ENCODE measurements at places on chromosomes 3 and 15.

- no peak for DNase-seq
Observed at GRCh38 chr3:57160076-57160764, 4.9 kb downstream of the IL17RD start.

DNA sequence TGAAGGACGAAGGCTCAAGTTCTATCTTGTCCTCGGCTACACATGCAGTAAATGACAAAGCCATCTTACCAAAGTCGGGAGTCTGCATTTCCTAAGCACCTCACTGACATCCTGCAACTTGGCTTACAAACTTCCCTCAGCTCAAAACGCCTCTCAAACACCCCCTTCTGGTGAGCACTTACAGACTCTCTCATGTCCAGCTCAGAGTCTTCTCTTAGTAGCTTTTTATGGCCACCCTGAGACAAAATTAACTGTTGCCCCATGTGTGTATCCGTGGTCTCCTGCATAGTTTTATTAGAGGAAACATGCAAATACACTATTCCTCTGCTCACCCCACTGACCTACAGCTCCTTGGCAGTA lies 819.7 kb downstream of the FHIT start:
- no peak for DNase-seq

DNA sequence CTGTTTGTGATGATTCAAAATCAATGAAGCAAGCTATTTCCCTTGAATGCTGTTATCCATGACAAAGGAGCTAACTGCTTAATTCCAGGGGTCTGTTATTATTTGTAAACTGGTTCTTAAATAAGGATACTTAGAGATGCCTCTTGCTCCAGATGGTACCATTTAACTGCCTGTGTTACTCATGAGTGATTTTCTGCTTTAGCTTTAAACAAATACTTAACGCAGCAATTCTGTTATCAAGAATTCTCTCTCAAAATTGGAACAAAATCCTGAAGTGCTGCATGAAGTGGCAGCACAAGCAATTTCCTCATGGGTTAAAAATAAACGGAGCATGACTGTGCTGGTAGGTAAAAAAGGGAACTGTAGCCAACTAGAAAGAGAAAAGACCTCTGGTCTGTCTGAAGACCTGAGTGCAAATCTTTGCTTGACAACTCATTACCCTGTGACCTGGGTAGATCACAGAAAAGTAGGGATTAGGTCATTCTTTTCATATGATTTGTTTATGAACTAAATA lies 62.5 kb upstream of the GBE1 start:
- no peak for DNase-seq

- no peak for DNase-seq
Observed at GRCh38 chr3:121916189-121916588, 22.0 kb downstream of the SLC15A2 start.

GRCh38 chr3:46892285-46893145 lies 15.0 kb downstream of the PTH1R start:
- DNase-seq = no peak

DNA sequence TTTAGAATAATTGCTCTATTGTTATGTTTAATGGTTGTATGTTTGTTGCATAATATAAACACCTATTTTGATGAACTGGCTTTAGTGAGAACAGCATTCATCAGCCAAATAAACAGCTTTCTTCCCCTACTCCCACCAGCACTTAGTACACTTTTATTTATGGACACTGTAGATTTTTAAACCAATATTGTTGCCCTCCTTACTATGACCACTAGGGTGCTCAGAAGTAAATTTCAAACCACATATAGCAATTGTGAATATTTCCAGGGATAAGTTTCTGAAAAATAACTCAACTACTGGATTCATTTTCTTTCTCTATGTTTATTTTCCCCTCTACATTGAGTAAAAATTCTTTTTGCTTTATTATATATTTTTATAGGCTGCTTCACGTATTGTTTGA lies 84.7 kb upstream of the PTX3 start:
- no peak for DNase-seq

- no peak for DNase-seq
Observed at GRCh38 chr15:71804695-71805470, 5.5 kb upstream of the NR2E3 start.

GRCh38 chr3:138180375-138181029 lies 5.8 kb upstream of the DBR1 start:
- no peak for DNase-seq

GRCh38 chr3:161348796-161349400 lies 22.4 kb downstream of the SPTSSB start:
- DNase-seq = no peak

DNA sequence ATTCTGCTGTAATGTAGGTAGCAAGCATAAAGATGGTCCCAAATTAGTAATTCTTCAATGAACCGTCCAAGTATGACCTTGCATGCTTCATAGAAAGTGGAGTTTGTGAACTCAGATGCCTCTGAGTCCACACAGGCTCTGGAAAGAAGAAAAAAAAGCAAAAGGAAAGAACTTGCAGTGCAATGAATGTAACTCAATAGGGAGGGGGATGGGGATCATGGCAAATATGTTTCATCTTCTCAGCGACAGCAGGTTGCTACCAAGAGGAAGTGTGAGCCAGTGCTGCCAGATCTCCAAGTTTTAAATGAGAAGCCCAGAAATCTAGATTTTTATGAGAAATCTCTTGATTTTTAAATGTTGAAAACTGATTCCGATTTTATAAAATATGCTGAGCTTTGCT lies 50.3 kb downstream of the IL20RB start:
- DNase-seq = no peak

DNA sequence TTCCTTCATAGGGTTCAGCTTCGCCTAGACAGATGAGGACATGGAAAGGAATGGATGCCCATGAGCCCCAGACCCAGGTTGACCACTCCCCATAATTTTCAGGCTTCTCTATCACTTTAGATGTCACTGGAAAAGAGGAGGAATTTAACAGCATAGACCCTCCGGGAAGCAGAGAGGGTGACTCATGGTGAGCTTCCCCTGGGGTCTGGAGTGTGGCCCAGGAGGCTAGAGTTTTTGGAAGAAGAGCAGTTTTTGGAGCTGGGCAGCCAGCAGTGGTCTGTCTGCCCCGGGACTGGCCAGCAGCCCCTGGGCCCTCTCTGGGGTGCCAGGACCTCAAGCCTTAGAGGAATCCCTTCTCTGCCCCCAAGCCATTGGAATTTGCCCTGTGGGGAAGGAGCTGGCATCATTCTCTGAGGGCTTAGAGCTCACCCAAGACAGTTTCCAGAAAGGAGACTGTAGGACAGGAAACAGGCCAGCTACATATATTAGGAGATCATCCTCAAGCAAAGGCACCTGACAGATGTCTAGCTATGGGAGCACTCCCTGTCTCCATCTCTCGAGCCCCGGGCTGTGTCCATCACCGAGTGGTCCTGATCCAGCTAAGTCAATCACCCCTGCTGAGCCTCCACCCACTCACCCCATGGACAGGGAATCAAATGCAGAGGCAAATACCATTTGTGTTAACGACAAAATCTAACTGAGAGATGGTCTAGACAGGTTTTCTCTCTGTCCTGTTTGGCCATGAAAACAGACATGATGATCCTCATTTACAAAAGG lies 67.3 kb downstream of the MEGF11 start:
- no peak for DNase-seq

- no peak for DNase-seq
Observed at GRCh38 chr3:10224794-10225665, 23.2 kb upstream of the TATDN2 start.

DNA sequence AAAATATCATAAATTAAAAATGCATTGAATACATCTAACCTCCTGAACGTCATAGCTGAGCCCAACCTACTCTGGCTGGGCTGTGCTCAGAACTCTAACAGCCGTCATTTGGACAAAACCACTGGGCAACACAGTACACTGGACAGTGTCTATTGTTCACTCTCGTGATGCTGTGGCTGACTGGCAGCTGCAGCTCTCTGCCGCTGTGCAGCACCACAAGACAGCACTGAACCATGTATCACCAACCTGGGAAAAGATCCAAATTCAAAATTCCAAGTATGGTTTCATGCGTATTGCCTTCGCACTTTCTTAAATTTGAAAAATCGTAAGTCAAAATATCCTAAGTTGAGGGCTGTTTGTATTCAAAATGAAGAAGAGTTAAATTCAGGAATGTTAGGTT lies 145.1 kb upstream of the CNTN4 start:
- DNase-seq = no peak

GRCh38 chr15:39501366-39502081 lies 79.4 kb upstream of the THBS1 start:
- no peak for DNase-seq

DNA sequence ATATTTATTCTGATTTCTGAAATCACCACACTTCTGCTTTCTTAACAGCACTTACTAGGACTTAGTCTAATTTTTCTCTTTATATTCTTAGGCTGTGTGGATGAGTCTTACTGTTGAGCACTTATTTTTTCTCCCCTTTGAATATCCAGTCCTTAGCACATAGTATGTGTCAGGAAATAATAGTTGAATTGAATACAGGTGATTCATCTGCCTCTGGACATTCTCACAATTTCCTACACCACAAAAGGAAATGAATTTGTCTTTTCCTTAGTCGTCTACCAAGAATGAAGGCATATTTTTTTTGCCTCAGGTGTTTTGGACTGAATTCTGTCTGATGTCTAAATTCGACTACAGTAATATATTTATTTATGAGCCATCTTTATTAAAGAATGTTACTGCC lies 204.2 kb downstream of the GHSR start:
- DNase-seq = no peak

DNA sequence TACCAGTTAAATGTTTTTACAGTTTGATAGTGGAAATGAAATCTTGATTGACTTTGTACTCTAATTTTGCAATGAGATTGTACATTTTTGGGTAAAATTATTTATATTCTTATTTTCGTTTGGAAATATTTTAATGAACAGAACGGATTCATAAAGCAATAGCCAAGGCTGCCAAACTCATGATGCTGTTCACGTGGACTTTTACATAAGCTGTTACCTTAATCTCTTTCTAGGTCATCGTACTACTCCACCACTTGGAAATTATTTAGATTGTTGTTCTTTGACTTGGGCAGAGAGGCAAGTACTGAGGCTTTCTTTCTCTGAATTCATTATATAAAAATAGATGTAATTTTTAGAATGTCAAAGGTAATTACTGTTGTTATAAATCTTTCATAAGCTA lies 16.2 kb downstream of the SYNPR start:
- no peak for DNase-seq

GRCh38 chr3:65922441-65922840 lies 116.3 kb downstream of the MAGI1 start:
- DNase-seq = no peak

GRCh38 chr3:146100825-146101444 lies 60.0 kb downstream of the PLOD2 start:
- no peak for DNase-seq

Data from activated T-helper 1 cell treated with anti-CD3 and anti-CD28 coated beads, Interleukin-2, amount 50 U/mL, for 16 hours (primary cell).